Fibroblast of skin of left biceps (primary cell): ENCODE measurements at places on chromosomes 16 and 17.

DNA sequence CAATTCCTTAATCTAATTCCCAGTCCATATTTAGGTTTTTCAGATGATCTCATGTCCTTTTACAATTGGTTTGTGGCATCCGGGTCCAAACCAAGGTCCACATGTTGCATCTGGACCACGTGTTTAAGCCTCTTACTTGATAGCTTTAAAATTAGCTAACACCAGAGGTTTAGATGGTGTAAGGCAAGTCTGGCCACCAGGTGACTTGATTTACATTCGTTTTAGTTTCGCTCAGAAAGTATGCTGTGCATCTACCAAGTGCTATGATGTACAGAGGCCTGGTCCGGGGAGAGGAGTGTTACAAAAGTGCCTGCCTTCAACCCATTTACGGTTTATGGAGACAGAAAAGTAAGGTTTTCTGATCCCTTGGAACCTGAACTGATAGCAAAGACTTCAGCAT is 878 bp upstream of the DNAJA2 start:
- DNase-seq: no peak

GRCh38 chr16:65038100-65038499 is 83.8 kb downstream of the CDH11 start:
- no peak for DNase-seq

DNA sequence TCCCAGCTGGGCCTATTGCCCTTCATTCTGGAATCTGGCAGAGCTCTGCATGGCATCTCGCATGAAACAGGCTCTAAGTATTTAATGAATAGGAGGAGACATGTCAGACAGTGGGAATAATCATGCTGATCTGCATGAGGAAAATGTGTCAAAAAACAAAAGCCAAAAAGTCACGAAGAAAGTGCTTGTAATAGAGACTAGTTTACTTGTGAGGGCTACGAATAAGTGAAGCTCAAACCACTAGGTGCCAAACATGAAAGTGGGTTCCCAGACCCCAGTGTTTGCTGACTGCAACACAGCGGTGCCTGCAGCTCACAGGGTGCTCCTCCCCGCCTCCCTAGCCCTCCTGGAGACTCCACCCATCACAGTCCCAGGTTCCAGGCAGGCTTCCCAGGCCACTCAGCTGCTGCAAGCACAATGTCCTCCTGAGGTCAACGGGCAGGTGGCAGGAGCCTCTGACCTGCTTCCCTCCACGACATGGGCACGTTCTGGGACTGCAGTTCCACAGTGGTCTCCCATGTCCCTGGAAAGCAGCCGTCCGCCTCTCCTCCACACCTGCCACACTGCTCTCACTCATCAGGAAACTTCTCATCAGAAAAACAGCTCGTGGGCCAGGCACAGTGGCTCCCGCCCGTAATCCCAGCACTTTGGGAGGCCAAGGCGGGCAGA is 96.5 kb downstream of the ANKRD11 start:
- no peak for DNase-seq

- DNase-seq: no peak
Measured at GRCh38 chr17:80792373-80792781, 199.3 kb upstream of the CHMP6 start.

DNA sequence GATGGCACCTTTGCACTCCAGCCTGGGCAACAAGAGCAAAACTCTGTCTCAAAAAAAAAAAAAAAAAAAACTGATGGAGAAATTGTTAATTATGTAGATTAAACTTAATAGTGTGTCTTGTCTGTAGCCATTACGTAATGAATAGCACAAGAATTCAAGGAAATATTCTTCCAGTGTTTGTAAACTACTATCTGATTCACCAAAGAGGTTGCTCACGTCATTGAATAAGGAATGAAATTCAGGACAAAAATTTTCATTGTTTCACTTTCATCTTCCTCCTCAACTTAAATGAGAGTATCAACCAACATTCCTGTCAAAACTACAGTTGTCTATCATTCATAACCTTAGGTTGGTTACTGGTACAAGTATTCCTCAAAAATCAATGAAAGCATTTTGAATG is 30.7 kb upstream of the MYO18A start:
- no peak for DNase-seq

GRCh38 chr16:1045993-1046911 is 26.3 kb upstream of the SSTR5 start:
- no peak for DNase-seq

DNA sequence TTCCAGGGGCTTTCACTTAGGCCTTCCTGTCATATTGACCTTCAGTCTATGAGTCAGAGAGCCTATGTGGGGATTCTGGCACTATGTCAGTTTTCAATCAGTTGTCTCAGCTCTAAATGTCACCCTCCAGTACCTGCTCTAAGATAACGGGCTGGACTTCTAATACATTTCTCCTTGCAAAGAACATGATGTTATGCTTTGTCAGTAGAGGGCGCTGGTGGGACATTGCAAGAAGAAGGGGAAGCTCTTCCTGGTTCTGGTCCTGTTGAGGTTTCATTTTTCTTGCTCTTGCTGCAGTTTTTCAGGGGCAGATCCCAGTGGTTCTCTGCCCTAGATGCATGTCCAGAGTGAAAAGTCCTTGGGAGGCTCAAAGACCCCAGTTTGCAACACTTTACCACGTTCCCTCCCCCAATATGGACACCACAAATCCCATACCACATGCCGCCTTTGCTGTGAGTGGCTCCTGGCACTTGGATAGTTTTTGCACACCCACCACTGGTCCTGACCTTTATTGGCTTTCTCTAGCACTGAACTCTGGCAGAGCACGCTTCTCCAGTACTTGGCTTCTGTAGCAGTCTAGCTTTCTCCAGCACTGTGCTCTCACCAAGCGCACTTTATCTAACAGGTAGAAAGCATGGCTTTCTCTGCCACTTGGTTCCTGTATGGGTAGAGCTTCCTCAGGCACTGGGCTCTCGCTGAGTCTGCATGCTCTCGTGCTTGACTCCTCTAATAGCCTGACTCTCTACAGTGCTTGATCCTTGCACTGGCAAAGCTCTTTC is 49.0 kb downstream of the BCL7C start:
- DNase-seq: peak; percentile 67

GRCh38 chr16:80628254-80628653 is 87.5 kb downstream of the DYNLRB2 start:
- no peak for DNase-seq

GRCh38 chr17:17798573-17799255 is 38.1 kb downstream of the SREBF1 start:
- no peak for DNase-seq

- DNase-seq: no peak
Measured at GRCh38 chr17:43757171-43757660, 1.4 kb downstream of the SOST start.

DNA sequence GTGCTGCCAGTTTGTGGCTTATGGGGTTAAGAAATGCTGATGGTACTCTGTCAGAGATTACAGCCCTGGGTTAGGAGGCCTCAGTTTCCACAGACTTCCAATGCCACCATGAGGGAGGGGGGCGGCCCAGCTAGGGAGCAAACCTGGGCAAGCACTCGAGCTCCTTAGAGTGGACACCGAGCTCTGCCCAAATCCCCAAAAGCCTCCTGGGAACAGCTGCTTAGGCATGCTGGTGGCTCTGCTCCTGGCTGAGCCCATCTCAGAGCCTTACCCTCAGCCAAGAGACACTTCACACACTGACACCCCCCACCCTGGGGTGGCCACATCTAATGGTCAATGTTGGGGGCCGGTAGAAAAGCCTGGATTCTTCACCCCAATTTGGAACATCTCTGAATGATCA is 66.1 kb downstream of the C16orf78 start:
- no peak for DNase-seq

DNA sequence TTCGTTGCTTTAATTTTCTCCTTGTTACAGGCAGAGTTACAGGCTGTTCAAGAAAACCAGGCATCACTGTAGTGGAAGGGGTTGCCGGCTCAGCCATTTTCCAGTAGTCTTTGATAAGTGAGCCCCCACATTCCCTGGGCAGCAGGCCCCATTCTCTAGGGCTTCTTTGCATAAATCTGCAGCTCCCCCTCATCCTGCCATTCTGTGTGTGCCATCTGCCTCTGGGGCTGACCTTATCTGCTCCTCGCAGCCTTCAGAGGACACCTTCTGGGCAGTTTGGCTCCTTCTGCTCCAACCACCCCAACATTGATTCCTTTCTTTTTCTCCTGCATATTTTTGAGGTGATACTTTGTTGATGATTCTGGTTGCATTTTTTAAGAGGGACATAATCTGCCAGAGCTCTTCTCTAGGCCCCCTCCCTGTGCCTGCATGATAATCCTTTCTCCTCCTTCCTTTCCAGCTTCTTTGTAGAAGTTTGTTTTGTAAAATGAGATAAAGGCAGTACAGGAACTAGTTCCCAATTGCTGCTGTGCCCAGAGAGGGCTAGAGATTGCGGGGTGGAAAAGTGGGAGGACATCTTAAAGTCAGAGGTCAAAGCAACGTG is 17.1 kb downstream of the RND2 start:
- no peak for DNase-seq

DNA sequence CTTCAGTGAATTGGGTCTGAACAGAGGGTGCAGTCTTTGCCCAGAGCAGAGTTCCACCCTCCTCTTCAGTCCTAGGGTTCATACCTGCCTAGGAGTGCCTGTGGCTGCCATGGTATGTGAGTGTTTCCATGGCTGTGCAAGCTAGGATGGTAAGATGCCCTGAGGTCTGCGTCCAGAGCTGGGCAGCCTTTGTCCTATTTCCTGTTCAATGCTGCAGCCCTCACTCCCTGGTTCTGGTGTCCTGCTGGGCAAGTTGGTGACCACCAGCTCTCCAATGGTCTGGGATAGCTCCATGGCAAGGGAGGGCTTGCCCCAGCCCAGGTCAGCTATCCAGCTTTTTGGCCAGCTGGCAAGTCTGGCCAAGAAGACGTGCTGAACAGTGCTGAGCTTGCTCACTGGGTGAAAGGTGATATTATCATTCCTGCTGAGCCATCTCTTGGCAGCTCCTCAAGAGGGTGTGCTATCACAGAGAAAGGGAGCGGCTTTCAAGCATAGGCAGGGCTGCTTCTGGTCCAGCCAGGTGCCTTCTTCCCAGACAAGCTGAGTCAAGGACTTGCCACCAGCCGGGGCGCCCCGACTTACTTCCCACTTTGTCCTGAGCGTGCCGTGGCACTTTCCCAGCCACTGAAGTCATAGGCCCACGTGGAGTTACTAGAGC is 13.0 kb upstream of the NFATC3 start:
- DNase-seq: no peak

- no peak for DNase-seq
Measured at GRCh38 chr17:41211845-41212466, 14.5 kb upstream of the KRTAP9-2 start.

DNA sequence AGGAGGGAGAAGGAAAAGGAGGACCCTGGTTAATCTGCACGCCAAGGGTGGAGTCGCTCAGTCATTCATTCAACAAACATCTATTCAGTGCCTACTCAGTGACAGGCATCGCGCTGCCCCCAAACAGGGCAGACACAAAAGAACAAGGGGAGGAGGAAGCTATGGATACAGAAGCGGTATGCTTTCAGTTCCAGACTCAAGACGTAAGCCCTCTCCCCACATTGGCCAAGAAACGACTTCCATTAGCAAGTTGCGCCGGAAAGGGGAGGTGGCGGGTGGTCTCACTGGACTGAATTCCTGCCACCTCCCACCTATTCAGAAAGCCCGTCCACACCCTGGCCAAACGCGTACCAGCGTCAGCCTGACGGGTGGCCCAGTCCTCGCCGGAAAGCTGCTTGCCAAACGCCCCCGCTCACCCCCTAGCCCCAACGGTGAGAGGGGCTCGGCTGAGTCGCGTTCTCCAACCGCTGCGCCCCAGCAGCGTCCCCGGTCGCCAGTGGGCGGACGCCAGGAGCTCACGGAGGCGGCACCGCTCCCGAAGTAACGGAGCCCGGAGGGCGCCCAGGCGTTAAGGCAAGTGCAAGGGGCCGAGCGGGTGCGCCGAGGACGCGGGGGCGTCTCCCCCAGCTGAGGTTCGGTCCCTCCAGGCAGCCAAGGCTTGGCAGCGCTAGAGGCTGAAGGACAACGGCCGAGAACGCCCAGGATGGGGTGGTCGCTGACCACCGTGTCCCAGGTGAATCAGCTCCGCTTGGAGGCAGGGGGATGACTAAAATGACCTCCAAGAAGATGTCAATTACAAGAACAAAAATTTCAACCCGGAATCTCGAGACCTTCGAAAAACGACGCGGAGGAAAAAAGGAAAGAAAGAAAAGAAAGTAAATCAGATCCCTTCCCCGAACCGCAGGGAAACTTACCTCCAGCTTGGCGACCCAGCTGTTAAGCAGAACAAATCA is 470.7 kb downstream of the SOX9 start:
- no peak for DNase-seq

- DNase-seq: no peak
Measured at GRCh38 chr16:49754495-49755312, 101.2 kb downstream of the ZNF423 start.

DNA sequence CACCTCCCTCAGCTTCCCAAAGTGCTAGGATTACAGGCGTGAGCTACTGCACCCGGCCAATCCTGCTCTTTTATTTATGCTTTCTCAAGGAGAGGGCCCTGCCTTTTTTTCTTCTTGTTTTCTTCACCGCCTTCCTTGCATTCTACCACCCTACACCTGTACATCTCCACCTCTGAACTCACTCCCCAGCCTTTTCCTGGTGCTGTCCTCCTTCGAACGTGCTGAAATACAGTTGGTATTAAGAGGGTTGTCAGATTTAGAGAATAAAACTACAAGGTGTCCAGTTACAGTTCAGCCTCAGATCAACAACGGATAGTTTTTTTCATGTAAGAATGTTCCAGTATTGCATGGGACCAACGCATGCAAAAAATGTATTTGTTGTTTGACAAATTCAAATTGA is 1.7 kb downstream of the PIRT start:
- DNase-seq: no peak

GRCh38 chr17:75622076-75622475 is 11.2 kb upstream of the SMIM5 start:
- DNase-seq: no peak

DNA sequence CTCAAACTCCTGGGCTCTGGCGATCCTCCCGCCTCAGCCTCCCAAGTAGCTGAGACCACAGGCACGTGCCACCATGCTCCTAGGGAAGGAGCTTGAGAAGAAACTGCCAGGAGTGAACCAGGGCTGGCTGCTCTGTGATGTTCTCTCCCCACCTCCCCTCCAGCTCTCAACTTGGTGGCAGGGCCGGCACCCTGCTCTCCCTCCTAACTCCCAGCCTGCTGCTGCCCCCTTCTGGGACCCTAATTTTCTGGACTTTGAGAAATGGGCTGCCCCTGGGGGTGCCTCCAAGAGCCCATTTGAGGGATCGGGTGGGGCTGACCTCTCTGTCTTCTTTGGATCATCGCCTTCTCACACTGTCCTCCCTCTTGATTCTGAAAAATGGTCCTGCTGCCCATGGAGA is 14.9 kb upstream of the STAT3 start:
- no peak for DNase-seq

GRCh38 chr17:9544221-9544620 is 31.4 kb downstream of the STX8 start:
- DNase-seq: no peak

GRCh38 chr17:67637901-67638641 is 79.7 kb upstream of the NOL11 start:
- no peak for DNase-seq

- no peak for DNase-seq
Measured at GRCh38 chr17:34393401-34393800, 30.4 kb upstream of the CCL1 start.

- DNase-seq: no peak
Measured at GRCh38 chr16:51119556-51119955, 31.5 kb downstream of the SALL1 start.

- DNase-seq: no peak
Measured at GRCh38 chr17:66929591-66929990, 34.9 kb upstream of the CACNG4 start.
